ENCODE measurements at places on chromosomes 6 and 20.

DNA sequence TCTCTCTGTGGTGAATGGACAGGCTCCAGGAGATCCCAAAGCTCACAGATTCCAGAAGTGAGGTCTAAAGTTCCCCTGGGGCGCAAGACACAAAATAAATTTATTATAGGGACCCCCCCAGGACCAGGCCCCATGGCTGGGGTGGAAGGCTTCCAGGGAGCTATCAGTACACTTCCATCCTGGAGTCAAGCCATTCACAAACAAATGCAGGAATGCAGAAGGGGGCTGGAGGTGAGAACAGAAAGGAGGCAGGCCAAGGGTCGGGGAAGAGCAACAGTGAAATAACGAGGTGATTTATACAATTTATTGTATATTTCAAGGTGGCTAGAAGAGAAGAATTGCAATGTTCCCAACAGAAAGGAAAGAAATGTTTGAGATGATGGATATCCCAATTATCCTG lies 126.9 kb downstream of the LY86 start:
- DNase-seq: no peak

DNA sequence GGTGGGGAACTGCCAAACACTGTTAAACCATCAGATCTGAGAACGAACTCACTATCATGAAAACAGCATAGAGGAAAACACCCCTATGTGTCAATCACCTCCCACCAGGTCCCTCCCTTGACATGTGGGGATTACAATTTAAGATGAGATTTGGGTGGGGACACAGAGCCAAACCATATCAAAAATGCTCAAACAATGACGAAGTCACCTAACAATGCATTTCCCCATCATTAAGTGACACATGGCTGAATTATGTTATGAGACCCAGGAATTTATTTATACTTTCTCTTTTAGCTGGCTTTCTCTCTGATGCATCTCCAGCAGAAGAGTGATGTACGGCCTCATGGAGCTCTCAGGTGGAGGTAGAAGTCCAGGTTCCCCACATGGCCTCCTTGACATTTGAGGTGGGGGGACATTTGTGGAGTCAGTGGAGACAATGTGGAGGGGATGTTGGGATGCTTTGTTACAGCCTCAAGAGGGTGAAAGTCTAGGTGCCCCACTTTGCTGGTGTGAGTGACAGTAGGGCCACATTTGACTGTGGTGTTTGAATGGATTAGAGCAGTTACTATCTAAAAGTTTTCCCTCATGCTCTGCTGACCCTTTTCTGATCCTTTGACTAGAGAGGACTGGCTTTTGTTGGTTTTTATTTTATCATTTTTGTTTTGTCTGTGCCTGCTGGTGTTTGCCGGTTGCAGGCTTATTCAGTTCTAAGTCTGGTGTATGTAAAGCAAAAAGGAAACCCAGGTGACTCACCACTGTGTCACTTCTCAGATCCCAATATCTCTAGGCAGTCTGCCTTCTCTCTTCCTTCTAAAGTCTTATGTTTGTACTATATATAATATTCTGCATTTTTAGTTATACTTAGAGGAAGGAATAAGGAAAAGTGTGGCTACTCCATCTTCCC lies 18.5 kb upstream of the DCBLD1 start:
- no peak for DNase-seq

GRCh38 chr6:140985679-140986275 lies 1146.9 kb upstream of the GJE1 start:
- DNase-seq: no peak

DNA sequence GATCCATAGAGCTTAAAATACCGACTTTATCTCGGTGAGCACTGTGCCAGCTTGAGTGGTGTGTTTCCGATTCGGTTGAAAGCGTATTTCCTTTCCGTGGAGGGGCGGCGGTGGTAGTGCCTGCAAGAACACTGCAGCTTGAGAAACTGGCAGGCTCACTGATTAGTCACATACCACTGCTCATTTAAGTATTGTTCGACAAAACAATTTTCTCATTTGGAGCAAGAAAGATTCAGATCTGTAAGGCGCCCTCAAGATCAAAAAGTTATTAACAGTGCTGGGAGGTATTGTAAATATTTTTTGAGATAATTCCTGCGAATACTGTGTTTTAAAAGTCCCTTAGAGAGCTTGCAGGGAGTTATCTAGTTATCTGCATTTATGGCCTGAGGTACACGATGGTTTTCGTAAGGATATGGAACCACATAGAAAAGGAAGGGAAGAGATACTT lies 1.3 kb downstream of the MAPK14 start:
- DNase-seq: peak; percentile 82

GRCh38 chr20:18267815-18268214 lies 20.5 kb upstream of the ZNF133 start:
- DNase-seq: no peak

- DNase-seq: peak; percentile 48
Measured at GRCh38 chr20:16821211-16822089, 73.3 kb downstream of the OTOR start.

- DNase-seq: no peak
Measured at GRCh38 chr20:19820555-19821211, 62.6 kb downstream of the RIN2 start.
